T-helper 22 cell (primary cell): ENCODE measurements at places on chromosomes 4 and X.

DNA sequence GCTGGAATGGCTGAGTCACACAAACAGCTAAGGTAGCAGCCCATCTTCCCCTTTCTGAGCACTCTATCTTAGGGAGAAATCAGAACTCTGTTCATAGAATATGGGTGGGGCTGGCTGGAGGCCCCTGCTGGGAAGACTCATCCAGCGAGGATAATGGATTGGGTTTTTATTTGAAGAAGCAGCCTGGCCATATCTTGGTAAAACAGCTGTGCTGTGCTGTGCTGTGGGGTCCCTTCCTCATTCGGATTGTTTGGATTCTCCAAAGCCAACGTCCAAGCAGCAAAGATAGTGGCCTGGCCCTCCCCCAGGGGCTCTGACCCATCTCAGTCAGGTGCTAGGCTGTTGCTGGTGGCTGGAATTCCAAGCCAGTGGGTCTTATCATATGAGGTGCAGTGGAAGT is 63.8 kb downstream of the ZNF718 start:
- no peak for DNase-seq

- no peak for DNase-seq
Observed at GRCh38 chrX:147476008-147476407, 435.7 kb upstream of the FMR1 start.

DNA sequence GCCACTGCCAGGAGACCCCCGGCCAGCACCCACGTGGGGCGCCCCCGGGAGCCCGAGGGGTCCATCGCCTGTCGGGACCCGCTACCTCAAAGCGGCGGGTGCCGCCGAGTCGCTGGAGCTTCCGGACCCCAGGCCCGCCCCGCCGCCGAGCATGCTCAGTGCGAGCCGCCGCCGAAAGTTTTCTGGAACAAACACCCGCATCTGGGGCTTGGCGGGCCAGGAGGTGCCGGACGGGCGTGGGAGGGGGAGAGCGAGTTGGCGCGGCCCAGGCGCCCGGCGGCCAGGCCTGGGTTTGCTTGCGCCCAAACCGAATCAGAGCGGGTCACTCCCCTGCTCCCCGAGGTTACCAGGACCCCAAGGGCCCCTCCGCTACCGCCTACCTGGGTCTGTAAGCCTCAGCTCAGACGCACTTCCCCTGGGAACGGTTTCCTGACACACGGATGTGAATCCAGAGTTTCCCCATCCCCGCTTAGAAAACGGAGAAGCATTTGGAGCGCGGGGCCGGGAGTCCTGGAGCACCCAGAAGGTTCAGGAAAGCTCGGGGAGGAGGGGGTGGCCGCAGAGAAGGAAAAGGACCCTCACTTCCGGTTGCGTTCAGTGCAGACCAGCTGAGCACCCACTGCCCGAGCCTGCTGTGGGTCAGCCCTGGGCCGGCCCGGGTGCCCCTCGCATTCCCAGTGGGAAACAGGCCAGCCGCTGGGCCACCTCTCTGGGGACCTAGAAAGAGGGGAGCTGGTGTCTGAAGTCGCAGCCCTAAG is at the start of gene EVC2:
EVC2 (minus strand) TSS at position 111 of the 758 bp plus-strand sequence; CDS start at position 65, 46 bp downstream.
- DNase-seq: no peak

GRCh38 chr4:9898596-9899305 is 117.3 kb downstream of the DRD5 start:
- no peak for DNase-seq

DNA sequence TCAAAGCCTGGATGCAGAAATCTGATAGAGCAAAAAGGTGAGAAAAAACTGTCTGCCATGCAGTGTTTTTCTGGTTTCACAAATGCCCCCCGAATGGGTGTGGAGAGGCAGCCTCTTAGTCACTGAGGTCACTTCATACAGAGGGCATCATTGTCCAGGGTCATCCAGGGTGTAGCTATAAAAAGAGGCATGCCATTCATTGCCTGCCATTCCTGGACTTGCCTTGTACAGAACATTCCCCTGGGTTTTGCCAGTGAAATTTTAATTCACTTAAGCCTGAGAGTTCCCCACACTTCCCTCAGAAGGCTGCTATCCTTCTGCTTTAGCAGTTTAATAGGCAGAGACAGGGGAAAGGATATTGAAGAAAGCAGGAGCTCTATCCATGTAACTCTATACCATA is 230.3 kb downstream of the UNC5C start:
- DNase-seq: no peak

GRCh38 chrX:46642145-46642544 is 68.6 kb downstream of the CHST7 start:
- no peak for DNase-seq
